ENCODE measurements at places on chromosomes 12 and 14.

DNA sequence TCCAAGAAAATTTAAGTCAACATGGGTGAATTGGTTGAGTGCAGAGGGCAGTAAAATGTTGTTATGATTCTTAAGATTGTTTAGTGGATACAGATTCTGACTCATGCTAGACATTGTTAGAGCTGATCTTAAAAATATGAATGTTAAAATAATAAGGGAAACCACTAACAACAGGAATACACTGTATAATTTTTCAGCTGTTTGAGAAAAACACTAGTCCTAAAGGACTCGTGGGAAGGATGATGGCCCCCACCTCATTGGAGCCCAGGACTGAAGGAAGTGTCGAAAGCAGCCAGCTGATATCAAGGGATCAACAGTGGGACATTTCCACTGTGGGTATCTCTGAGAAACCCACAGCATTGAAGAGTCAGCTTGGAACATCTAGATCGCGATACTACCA is 82.9 kb upstream of the SCAF11 start:
- no peak for DNase-seq

DNA sequence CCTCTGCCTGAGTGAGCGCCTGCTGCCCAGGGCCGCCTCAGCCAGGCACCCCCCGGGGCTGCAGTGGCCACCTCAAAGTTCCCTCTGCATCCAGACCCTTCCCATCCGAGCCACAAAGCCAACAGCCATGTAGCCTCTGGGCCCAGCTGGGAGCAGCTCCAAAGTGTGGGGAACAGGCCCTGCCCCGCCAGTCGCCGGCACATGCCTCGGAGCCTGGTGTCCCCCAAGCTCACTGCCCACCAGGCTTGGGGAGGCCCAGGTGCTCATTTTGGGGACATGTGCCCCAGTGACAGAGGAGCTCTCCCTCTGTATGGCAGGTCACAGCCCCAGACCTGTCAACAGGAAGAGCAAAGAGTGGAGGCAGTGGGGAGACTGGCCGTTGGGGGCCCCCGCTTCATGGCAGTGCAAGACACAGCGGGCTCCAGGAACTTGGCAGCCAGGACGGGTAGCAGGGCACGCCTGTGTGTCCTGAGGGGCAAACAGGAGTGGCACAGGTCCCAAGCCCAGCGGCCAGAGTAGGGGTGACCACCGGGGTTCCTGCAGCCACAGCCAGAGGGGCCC is 29.9 kb downstream of the JAG2 start:
- no peak for DNase-seq

GRCh38 chr12:100857971-100858370 is 63.4 kb downstream of the ANO4 start:
- no peak for DNase-seq

- no peak for DNase-seq
Measured at GRCh38 chr14:51550636-51551035, 101.1 kb upstream of the FRMD6 start.

GRCh38 chr14:58667900-58668299 is 30.1 kb downstream of the DACT1 start:
- no peak for DNase-seq

DNA sequence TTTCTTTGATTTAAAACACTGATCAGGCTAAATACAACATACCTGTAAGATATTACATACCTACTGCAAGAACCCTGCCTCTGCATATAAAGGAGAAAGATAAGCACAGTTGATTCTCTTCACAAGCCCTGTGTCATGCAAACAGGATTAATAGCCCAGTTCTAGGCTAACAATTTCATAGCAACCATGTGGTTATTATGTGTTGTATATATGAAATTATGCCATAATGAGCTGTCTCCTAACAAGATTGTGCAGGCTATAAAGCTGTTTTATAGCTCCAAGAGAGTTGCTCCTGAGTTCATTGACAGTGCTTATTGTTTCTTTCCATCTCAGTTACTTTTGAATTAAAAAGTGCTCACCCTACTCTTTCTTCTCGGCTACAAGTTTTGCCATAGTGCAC is 609.3 kb downstream of the DIO2 start:
- no peak for DNase-seq

GRCh38 chr14:70043001-70043400 is 145.8 kb downstream of the SLC8A3 start:
- no peak for DNase-seq

- no peak for DNase-seq
Measured at GRCh38 chr14:32013083-32013482, 64.0 kb upstream of the ARHGAP5 start.

- no peak for DNase-seq
Measured at GRCh38 chr14:21258889-21259787, 10.1 kb downstream of the HNRNPC start.

DNA sequence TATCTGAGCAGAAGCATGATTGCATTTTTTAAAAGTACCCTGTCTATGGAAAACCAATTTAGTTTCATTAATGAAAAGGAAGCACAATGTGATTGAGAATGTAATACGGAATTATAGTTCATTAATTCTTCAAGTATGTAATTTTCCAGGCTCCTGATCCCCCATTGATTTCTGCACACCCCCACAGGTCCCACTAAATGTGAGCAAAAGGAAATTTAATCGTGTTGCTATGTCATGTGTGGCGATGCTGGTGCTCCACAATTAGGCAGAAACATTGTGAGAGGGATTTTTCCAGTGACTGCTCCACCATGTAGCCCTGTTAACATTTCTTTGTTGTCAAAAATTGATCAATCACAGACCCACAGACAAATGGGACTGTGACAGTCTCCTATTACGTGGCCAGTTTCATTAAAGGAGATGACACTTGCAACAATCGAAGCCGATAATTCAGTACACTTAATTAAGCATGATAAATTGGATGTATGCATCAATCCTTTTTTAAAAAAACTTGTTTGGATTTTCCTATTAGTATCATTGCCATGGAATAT is 306.0 kb downstream of the NELL2 start:
- no peak for DNase-seq

GRCh38 chr14:75976826-75977581 is 4.8 kb downstream of the TGFB3 start:
- DNase-seq, result no peak

DNA sequence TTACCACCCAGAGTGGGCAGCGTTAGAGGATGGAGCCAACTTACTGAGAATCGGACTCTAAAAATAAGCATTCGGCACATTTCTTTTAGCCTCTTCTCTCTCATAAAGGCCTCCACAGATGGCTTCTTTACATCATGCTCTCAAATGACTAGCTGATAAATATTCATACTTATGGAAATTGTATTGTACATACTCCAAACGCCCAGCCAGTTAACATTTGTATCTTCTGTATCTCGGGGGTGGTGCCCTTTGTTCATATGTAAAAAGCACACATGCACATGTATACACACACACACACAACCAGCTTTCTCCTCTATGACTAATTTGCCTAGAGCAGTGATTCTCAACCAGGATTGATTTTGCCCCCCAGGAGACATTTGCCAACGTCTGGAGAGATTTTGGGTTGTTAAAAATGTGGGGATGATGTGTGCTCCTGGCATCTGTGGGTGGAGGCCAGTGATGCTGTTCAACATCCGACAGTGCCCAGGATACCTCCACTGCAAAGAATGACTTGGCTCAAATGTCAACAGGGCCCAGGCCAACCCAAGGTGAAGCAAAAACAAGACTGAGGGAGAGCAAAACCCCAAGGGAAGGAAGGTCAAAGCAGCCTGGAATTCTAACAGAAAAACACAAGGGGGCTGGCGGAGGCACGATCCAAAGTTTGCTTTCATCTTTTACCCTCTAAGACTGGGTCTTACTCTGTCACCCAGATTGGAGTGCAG is 15.2 kb upstream of the CDK2AP1 start:
- DNase-seq, result peak; percentile 93

- no peak for DNase-seq
Measured at GRCh38 chr12:110821917-110822316, 24.9 kb upstream of the CCDC63 start.

- no peak for DNase-seq
Measured at GRCh38 chr12:50615907-50616296, 111.1 kb downstream of the DIP2B start.

DNA sequence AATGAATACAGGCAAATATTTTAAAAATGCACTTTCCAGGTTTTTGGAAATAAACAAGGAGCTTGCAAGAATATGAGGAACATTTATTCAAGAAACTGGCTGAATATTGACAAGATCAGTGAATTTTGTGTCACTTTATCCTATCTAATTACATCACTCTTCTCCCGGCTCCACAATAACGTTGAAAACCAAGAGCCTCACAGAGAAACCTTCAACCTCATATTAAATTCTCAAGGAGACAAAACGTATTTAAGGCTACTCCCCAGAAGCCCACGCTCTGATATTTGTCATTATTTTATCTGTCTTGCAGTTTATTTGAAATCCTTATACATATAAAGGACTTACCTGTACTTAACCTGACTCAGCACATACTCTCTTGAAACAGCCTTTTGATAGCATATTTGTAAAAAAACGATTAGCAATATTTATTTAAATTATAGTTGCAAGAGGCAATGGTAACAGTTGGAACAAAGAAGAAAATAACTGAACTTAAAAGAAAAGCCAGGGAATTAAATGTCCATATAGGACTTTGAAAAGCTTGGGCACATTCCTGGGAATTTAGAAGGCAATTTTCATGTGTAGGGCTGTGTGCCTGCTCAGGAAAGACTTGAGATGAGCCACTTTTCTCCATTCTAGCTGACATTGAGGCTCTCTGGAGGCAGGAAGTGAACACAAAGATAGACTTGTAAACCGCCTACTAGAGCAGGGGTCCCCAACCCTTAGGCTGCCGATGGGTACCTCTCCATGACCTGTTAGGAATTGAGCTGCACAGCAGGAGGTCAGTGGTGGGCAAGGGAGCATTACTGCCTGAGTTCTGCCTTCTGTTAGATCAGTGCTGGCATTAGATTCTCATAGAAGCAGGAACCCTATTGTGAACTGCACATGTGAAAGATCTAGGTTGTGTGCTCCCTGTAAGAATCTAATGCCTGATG is 636.4 kb downstream of the SLC16A7 start:
- no peak for DNase-seq

DNA sequence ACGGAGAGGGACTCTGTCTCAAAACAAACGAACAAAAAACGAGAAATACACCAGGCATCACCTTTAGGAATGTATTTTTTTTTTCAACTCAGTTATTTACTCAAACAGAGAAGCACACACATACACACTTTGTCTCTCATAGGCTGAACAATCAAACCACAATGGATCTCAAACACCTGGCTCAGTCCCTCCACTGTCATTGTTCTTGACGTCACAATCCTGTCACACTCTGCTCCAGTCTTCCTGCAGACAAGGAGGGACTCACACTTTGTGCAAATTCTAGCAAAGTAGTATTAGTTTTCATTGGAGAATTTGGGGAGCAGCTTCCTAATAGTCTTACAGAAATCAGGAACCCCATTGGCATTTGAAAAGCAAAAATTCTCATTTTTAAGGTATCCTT is 727.8 kb downstream of the BCL11B start:
- no peak for DNase-seq

- no peak for DNase-seq
Measured at GRCh38 chr14:61076556-61076955, 95.5 kb downstream of the SLC38A6 start.

DNA sequence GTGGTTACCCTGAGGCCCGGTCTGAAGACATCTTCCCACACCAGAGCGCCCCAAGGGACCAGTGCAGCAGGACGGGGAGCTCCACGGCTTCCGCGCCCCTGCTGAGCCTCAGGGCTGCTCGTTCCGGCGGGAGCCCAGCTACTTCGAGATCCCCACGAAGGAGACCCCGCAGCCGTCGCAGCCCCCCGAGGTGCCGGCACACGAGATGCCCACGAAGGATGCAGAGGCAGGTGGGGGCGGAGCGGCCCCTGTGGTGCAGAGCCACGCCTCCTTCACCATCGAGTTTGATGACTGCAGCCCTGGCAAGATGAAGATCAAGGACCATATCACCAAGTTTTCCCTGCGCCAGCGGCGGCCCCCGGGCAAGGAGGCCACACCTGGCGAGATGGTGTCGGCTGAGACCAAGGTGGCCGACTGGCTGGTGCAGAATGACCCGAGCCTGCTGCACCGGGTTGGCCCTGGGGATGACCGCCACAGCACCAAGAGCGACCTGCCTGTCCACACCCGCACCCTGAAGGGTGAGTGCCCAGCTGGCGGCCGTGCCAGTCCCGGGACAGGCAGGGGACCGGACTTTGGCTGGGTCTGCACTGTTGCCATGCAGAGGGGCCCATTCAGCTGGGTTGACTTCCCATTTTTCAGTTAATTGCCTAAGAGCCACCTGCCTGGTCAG is 18.1 kb downstream of the CEP170B start:
- no peak for DNase-seq

- no peak for DNase-seq
Measured at GRCh38 chr12:104535369-104535768, 78.6 kb downstream of the CHST11 start.

GRCh38 chr14:103684471-103684870 is 30.8 kb downstream of the XRCC3 start:
- DNase-seq, result no peak

- DNase-seq, result no peak
Measured at GRCh38 chr12:79016181-79016580, 151.6 kb downstream of the SYT1 start.

DNA sequence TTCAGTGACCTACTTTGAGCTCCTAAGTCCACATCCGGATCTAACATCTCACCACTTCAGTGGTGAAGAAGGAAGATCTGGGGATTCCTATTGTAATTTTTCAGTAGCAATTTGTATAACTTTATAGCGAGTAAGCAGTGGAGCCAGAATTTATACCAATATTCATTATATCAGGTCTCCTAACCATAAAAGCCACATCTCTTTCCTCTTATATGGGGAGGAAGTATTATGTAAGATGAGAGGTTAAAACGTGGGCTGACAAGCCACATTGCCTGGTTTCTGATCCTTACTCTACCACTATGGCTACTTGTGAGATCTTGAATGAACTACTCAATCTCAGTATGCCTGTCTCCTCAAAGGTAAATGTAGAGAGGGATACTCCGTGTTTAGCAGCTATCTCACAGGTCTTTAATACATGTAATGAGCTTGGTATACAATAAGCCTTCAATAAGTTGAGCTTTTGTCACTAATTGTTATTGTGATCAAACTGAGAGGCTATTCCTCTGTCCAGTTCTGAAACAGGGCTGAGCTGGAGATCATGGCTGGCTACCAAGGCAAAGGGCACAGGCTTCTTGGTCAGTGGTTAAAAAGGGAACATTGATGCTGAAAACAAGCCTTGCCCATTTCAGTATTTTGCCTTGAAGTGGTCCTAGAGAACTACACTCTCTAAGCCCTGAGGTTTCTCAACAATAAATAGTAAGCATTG is 3.3 kb upstream of the TMEM117 start:
- DNase-seq, result no peak

GRCh38 chr12:90151491-90152015 is 442.9 kb upstream of the ATP2B1 start:
- no peak for DNase-seq

DNA sequence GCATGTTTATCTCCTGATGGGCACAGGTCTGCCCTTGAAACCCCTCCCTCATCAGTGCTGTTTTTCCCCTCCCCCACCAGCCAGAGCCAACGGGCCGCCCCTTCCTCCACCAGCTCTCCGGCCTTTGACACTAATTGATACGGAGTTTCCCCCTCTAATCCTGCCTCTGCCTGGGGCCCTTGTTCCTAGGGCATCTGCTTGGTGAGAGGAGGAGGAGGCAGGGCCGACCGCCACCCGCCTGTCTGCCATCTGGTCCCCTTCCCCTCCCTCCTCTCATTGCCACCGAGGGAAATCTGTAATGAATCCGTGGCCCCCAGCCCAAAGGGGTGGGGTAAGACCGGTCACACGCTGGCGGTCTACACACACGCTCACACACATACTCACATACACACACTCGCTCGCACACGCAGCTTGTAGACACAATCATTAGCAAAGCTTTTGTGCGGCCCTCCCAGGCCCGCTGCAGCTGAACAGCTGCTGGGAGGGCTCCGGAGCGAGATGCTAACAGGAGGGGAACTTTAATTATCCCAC is 27.4 kb downstream of the SRRM4 start:
- DNase-seq, result no peak

GRCh38 chr12:119735079-119735478 is 67.1 kb downstream of the PRKAB1 start:
- DNase-seq, result no peak
